ENCODE measurements at places on chromosomes 6 and 20. TPM values are rescaled to one million over a fixed set of nuclear protein-coding genes. Genes with fewer than 3 reads are reported as not detected.

POM121L2 gene
- polyA plus RNA-seq, result 0.05 TPM

C20orf96 gene
- 19.3 TPM for polyA plus RNA-seq

CRIP3 gene
- 34.0 TPM for polyA plus RNA-seq

PSORS1C1 gene
- 0.12 TPM for polyA plus RNA-seq

MACROD2 gene
- polyA plus RNA-seq, result 1.8 TPM

RIPOR3 gene
- 5.6 TPM for polyA plus RNA-seq

NKX2-4 gene
- polyA plus RNA-seq, result 0.12 TPM
